Metanephros (tissue), 2 donors: ENCODE measurements at places on chromosomes 13 and 19. TPM values are rescaled to one million over a fixed set of nuclear protein-coding genes. Genes with fewer than 3 reads are reported as not detected.

MYPOP gene
- 3.8 TPM for total RNA-seq

AMH gene
- total RNA-seq, result 1.3 TPM

MYO1F gene
- total RNA-seq, result 20.0 TPM

SPTBN4 gene
- total RNA-seq, result 2.9 TPM

MICOS13 gene
- total RNA-seq, result 90.4 TPM

LILRA5 gene
- 6.1 TPM for total RNA-seq

DCAF15 gene
- total RNA-seq, result 23.9 TPM

WDR62 gene
- 3.2 TPM for total RNA-seq
